ENCODE measurements at places on chromosomes 7 and 10. TPM values are rescaled to one million over a fixed set of nuclear protein-coding genes. Genes with fewer than 3 reads are reported as not detected.

GRCh38 chr10:61398366-61399129 lies 54.6 kb downstream of the TMEM26 start:
- DNase-seq = no peak

DNA sequence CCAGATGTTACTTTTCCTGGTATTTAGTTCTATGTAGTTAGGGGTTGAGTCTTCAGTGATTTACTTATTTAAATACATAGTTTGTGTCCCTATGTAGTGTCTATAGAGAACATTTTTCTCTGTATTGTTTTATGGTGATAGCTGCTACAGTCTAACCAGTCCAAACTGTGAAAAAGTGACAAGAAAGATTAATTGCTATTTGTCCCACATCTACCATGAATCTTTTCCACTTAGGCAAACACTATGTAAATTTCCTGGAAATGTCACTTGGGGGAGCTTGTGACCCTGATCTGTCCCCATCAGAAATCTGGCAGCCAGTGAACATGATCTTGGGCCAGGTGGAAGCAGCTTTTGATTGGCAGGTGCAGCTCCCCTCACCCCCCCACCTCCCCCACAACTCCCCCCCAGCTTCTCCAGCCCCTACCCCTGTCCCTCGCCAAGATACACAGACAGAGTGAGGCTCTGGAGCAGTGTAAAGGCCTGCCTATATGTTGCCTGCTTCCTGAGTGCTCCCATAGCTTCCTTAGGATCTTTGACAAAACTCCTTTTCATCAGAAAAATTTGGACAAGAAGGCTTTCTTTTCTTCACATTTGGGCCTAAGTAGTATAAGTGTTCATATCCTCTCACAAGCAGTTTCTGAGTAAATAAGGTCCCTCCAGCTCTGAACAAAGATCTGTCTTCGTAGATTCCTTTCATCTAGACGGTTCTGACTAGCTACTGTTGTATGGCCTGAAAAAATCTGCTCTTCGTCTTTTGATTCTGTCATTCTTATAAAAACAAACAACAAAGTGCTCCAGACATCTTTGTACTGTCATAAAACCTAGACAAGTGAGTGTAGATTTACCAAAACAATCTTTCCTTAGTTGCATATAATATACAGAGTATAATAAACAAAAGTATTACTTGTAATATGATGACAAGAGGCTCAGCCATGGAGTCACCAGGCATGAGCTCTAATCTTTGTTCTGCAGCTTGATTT lies 31.5 kb upstream of the SLC13A1 start:
- no peak for DNase-seq

DNA sequence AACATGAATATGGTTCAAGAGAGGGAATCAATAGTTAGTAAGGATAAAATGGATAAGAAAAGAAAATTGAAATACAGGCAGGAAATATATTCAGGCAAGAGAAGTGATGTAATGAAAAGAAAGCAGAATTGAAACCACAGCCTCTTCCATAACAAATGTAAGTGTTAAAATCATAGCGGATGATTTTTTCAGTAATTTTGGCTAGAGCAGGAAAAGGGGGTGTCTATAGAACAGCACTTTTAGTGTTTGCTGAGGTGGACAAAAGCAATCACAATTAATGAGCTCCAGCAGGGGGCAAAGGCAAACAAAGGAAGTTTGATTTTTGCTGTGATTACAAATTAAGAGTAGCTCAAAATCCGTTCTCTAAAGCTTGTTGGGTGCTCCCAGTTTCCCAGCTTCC lies 79.0 kb downstream of the TRIL start:
- no peak for DNase-seq

DNA sequence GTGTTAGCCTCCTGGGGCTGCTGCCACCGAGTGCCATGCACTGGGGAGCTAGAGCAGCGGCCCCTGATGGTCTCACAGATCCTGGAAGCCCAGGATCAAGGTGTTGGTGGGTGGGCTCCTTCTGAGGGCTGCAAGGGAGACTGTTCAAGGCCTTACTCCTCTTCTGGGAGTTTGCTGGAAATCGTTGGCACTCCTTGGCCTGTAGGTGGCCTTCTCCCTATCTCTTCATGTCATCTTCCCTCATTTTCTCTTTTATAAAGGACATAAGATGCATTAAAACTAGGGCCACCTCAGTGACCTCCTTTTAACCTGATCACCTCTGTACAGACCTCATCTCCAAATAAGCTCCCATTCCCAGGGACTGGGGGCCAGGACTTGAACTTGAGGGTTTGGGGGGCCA lies 27.0 kb upstream of the ZNF862 start:
- DNase-seq = no peak

- no peak for DNase-seq
These were observed 4.7 kb downstream of the PDGFA start for GRCh38 chr7:514651-515598.

DNA sequence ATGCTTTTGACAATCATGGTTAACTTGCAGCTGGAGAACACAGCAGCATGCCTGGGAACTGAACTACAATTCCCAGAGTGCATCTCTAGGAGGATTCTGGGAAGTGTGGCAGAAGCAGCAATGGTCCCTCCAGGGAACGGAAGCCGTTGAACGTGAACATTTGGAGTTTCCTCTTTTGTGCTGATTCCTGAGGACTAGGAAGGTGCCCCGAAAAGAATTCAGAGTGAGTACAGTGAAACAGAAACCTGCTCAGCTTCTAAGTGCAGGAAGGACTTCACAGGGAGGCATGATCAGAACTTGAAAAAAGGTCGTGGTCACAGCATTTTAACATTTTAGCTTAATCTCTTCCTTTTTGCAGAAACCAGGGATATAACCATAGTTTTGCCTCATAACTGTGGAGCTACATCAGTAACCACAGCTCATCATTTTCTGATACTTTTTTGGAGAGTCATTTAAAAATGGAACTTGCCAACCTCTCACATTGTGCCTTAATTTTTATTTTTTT lies at the start of gene NUDT13:
TSS of gene NUDT13 (plus strand) at position 111 of the 505 bp plus-strand sequence. CDS start 3,911 bp downstream, outside the sequence.
- peak; percentile 61 for DNase-seq

DNA sequence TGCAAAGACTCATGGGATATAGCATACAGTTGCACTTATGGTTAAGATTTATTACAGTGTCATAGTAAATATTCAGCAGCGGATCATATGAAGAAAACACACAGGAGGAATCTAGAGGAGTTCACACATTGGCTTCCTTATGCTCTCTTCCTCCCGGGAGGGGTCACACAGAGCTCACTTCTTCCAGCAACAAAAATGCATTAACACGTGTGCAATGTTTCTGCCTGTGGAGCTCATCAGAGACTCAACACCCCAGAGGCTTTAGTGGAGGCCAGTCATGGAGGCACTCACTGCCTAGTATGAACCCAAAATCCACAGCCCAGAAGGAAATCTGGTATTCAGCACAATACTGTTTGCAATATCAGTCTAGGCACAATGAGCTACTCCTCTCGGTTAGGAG lies 202.8 kb upstream of the PRSS1 start:
- no peak for DNase-seq

GRCh38 chr7:36260481-36260880 lies 107.4 kb downstream of the EEPD1 start:
- DNase-seq = no peak

- no peak for DNase-seq
These were observed 123.6 kb downstream of the ADCYAP1R1 start for GRCh38 chr7:31175672-31176071.

DNA sequence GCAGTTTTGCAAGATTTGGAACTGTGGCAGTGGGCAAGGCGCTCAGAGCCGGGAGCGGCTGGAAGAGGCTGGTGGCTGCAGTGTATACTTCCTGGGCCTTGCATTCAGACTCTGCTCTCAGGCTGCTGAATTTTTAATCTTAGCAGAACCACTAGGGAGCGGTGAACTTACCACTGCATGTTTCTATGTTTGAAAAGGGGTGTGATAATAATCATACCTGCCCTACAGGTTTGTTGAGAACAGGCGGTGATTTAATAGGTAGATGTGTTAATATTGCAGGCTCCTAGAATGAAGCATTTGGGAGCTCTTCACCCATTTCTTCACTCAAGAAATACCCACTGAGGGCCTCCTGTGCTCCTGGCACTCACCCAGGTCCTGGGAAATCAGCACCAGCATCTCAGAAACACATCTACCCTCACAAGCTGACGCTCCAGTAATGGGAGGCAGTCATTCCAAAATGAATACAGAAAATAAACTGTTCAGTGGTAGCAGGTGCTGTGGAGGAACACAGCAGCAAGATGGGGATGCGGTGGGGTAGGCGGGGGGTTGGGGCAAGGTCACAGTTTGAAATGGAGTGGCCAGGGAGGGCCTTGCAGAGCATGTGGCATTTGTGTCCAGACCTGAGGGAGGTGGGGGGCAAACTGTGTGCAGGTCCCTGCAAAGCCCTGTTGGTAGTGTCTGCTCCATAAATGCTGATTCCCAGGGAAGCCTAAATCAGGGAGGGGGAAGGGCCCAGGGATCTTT lies 41.0 kb downstream of the VWA2 start:
- DNase-seq = no peak

Gene SMKR1
- not detected for polyA plus RNA-seq

- DNase-seq = no peak
These were observed 66.7 kb downstream of the ARL4A start for GRCh38 chr7:12754179-12754578.

- no peak for DNase-seq
These were observed 64.7 kb upstream of the DUSP5 start for GRCh38 chr10:110432814-110433565.

- peak; percentile 82 for DNase-seq
These were observed at the start of gene ACTL6B for GRCh38 chr7:100655908-100656674. Gene ACTL6B, minus strand, starts transcription at chr7:100656448. Its CDS starts 94 bp downstream, at chr7:100656354.

- DNase-seq = no peak
These were observed 257.7 kb upstream of the SP8 start for GRCh38 chr7:21044384-21044783.

DNA sequence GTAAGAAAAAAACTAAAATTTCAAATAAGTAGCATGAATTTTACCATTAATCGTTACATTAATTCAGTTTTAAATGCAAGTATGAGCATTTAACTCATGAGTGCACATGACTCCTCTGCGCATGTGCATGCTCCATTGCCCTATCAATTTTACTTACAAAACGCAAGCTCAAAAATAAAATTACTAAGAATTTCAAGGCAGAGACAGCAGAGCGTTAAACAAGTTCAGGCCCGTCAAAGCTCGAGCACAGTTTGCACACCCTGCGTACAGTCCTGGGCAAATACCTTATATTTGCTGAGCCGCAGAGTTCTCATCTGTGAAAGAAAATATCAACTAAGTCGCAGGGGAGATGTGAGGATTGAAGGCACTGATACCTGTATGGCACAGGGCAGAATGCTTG lies 373.6 kb downstream of the BBS9 start:
- no peak for DNase-seq

- DNase-seq = peak; percentile 40
These were observed 81.3 kb downstream of the CDK6 start for GRCh38 chr7:92754919-92755581.

DNA sequence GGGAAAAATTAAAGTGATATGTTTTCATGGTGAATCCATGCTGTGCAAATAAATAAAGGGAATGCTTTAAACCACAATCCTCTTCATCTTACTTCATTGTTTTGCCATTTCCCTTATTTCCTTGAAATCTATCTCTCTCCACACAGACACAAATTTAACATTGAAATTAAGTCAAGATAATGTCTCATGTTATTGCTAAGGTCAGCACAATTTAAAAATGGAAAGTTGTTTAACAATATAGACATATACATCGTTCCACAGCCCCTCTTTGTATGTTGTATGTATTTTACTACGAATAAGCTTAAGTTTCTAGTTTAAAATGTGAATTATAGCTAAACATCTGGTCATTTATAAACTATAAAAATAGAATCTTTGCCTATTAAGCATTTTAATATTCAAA lies 256.9 kb downstream of the PLXDC2 start:
- DNase-seq = no peak
